Muscle of leg (tissue), 16 donors: ENCODE measurements at places on chromosomes 12 and 14. TPM values are rescaled to one million over a fixed set of nuclear protein-coding genes. Genes with fewer than 3 reads are reported as not detected.

DNA sequence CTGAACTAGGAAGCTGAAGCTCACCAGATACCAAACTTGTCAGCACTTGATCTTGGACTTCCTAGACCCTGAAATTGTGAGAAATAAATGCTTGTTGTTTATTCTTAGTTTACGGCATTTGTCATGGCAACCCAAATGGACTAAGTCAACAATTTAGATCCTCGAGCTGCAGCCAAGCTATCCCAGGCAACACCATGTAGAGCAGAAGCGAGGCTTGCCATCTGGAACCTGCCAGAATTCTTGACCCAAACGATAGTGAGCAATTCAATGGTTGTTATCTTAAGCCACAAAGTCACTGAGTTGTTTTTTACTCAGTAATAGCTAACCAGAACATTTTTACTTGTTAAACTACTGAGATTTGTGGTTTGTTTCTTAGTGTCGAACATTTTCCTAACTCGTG, 458.5 kb upstream of the FLRT2 start:
- H3K4me1 ChIP-seq = no peaks in the 10 kb centered on the region
- DNase-seq = peak; percentile 7
- no peak overlapping the region for H3K4me3 ChIP-seq

GRCh38 chr14:100822013-100822412, 3.9 kb upstream of the MEG3 start:
- H3K4me3 ChIP-seq = no peak overlapping the region
- no peaks in the 10 kb centered on the region for H3K27me3 ChIP-seq
- peaks cover 72% of the 10 kb centered on the region for H3K4me1 ChIP-seq
- peak; percentile 85 for DNase-seq

GRCh38 chr12:111412007-111412829, 6.5 kb downstream of the SH2B3 start:
- no peak overlapping the region for H3K4me3 ChIP-seq
- peaks cover 59% of the 10 kb centered on the region for H3K4me1 ChIP-seq
- DNase-seq = no peak
- no peaks in the 10 kb centered on the region for H3K27me3 ChIP-seq
- no peaks in the 10 kb centered on the region for H3K36me3 ChIP-seq

- no peaks in the 10 kb centered on the region for H3K4me1 ChIP-seq
- H3K4me3 ChIP-seq = no peak overlapping the region
- no peak overlapping the region for H3K27ac ChIP-seq
- H3K36me3 ChIP-seq = peaks cover 55% of the 10 kb centered on the region
- no peaks in the 10 kb centered on the region for H3K27me3 ChIP-seq
These were observed 83.4 kb downstream of the PLEKHG3 start for GRCh38 chr14:64787619-64788018.

GRCh38 chr12:1638203-1638602, 9.2 kb downstream of the WNT5B start:
- DNase-seq = peak; percentile 89
- no peak overlapping the region for H3K4me3 ChIP-seq
- H3K27me3 ChIP-seq = peaks cover 2% of the 10 kb centered on the region
- H3K4me1 ChIP-seq = peaks cover 10% of the 10 kb centered on the region
- peaks cover 37% of the 10 kb centered on the region for H3K36me3 ChIP-seq

- H3K4me1 ChIP-seq = peaks cover 17% of the 10 kb centered on the region
- no peak for DNase-seq
- peaks cover 4% of the 10 kb centered on the region for H3K36me3 ChIP-seq
- H3K4me3 ChIP-seq = no peak overlapping the region
- H3K27ac ChIP-seq = no peak overlapping the region
These were observed 46.7 kb downstream of the ERH start for GRCh38 chr14:69351385-69351784.

DNA sequence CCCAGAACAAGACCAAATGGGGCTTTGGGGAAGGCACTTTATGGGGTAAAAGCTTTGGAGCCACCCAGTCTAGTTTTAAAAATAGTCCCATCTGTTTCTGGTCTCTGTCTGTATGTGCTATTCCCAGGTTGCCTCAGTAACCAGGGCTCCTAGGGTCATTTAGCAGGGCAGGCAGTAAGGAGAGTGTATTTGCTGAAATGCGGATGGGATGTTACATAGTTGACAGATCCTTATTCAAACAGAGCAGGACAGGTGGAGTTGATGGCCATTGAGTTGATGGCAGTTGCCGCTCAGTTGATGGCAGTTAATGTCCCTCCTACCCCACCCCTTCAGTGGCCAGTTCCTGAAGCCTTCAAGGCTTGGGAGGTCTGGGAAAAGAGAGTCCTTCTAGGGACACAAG, 4.6 kb downstream of the ZC3H10 start:
- H3K4me3 ChIP-seq = no peak overlapping the region
- H3K27ac ChIP-seq = peak overlapping the region; percentile 54
- peaks cover 35% of the 10 kb centered on the region for H3K36me3 ChIP-seq
- peaks cover 60% of the 10 kb centered on the region for H3K4me1 ChIP-seq
- H3K27me3 ChIP-seq = no peaks in the 10 kb centered on the region

DNA sequence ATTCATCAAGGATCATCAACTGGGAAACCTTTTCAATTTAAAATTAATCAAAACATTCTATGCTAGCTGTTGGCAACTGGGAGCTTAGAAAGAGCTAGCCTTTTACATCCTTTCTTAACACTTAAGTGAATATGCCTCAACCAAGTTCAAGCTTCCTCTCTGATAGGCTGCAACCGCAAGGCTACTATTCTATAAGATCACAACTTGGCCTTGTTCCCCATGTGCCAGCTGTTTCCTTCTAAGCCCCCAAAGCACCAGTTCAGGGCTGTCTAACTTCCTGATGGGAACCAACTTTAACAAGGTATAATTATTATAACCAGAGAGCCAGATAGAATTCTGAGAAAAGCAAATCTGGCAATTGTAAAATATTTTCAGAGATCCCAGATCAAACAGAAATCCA, 37.0 kb downstream of the KCNC2 start:
- peak; percentile 17 for DNase-seq
- H3K27ac ChIP-seq = no peak overlapping the region
- no peak overlapping the region for H3K4me3 ChIP-seq
- H3K36me3 ChIP-seq = no peaks in the 10 kb centered on the region
- H3K27me3 ChIP-seq = no peaks in the 10 kb centered on the region

- no peak overlapping the region for H3K27ac ChIP-seq
- no peaks in the 10 kb centered on the region for H3K4me1 ChIP-seq
- H3K27me3 ChIP-seq = no peaks in the 10 kb centered on the region
- no peaks in the 10 kb centered on the region for H3K36me3 ChIP-seq
These were observed 225.0 kb upstream of the DDHD1 start for GRCh38 chr14:53378142-53378541.

DNA sequence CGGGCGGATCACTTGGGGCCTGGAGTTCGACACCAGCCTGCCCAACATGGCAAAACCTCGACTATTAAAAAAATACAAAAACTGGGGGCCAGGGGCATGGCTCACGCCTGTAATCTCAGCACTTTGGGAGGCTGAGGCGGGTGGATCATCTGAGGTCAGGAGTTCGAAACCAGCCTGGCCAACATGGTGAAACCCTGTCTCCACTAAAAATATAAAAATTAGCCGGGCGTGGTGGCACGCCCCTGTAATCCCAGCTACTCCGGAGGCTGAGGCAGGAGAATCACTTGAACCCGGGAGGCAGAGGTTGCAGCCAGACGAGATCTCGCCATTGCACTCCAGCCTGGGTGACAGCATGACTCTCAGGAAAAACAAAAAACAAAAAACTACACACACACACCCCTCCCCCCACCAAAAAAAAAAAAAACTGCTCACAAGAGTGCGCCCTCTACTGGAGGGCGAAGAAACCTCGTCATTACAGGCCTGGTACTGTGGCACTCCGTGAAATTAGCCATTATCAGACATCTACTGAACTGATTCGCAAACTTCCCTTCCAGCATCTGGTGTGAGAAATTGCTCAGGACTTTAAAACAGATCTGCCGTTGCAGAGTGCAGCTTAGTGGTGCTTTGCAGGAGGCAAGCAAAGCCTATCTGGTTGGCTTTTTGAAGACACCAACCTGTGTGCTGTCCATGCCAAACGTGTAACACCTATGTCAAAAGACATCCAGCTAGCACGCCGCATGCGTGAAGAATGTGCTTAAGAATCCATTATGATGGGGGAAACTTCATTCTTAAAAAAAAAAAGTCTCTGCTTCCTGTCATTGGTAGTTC, 7.7 kb downstream of the PPP1R3E start:
- H3K27me3 ChIP-seq = peaks cover 9% of the 10 kb centered on the region
- H3K4me3 ChIP-seq = no peak overlapping the region
- H3K27ac ChIP-seq = no peak overlapping the region

DNA sequence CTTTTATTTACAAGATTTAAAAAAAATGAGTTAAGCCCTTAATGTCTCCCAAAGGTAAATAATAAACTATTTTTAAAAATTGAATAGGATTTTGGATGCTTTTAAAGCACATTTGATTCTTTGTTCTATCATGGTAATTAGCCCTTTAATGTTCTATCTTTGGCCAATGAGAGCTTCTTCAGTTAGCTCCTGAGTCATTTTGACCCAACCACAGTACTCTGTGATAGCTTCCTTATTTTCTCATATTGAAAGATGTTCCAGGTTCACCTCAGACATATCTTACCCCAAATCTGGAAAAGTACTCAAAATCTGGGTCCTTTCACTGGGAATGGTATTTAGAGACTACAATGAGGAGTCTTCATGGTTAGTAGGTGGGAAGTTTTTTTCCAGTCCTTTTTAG, 98.0 kb downstream of the MYRFL start:
- H3K27ac ChIP-seq = no peak overlapping the region
- H3K4me3 ChIP-seq = no peak overlapping the region
- peaks cover 6% of the 10 kb centered on the region for H3K4me1 ChIP-seq
- H3K36me3 ChIP-seq = no peaks in the 10 kb centered on the region
- no peak for DNase-seq

Gene PKP2
- total RNA-seq = 3.1 TPM

Gene KRT86
- total RNA-seq = 0.04 TPM

GRCh38 chr14:74583689-74584434, 28.2 kb downstream of the LTBP2 start:
- H3K27ac ChIP-seq = peak overlapping the region; percentile 65
- peaks cover 47% of the 10 kb centered on the region for H3K4me1 ChIP-seq
- no peaks in the 10 kb centered on the region for H3K36me3 ChIP-seq
- no peak for DNase-seq
- peaks cover 9% of the 10 kb centered on the region for H3K27me3 ChIP-seq

DNA sequence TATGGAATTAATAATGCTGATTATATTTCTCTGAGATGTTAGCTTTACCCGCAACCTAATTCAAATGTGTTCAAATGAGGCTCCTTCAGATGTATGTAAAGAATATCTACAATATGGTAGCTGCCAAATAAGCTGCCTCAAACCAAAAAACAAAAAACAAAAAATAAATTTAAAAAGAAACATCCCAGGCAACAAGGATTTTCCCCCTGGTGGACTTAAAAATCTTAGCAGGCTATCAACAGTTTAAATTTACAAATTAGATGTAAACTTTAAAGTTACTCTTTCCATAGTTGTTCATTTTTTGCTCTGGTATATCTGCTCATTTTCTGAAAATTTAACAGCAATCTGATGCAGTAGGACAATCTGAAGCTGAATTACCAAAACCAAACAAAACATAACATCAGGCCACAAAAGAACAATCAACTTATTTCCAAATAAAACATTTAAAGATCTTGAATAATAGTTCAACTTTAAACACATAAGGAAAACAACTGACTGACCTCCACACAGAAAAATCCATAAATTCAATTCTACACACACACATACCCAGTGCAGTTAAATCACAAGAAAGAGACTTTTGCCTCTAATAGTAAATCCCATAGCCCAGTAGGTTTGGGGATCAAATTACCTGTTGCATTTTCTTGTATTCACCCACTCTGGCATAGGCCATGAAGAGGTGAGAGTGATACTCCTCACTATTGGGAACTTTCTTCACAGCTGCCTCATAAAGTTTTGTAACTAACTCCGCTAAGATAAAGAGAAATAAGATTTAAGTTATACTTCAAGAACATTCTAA, 21.3 kb downstream of the NAA25 start:
- H3K27me3 ChIP-seq = no peaks in the 10 kb centered on the region
- peaks cover 43% of the 10 kb centered on the region for H3K36me3 ChIP-seq
- no peak overlapping the region for H3K4me3 ChIP-seq
- no peaks in the 10 kb centered on the region for H3K4me1 ChIP-seq
- no peak overlapping the region for H3K27ac ChIP-seq

Gene NRXN3
- total RNA-seq = 0.49 TPM

Gene POU6F1
- total RNA-seq = 4.6 TPM

DNA sequence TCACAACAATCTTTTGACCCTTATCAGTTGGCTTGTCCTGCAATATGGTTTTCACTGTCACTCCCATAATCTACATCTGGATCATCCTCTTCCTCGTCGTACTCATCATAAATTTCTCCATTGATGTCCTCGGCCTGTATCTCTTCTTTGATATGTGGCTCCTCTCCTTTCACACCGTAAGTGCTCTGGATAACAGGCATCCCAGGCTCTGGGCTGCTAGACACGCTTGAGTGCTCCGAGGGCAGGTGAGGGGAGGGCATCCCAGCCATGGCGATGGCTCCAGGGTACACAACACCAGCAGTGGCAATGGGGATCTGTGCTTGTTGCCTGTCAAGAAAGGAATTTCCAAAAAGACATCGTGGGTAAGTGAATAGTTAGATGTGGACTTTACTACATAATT, 415.3 kb downstream of the SOX5 start:
- no peak overlapping the region for H3K27ac ChIP-seq
- H3K27me3 ChIP-seq = no peaks in the 10 kb centered on the region
- H3K4me1 ChIP-seq = no peaks in the 10 kb centered on the region
- no peak overlapping the region for H3K4me3 ChIP-seq

DNA sequence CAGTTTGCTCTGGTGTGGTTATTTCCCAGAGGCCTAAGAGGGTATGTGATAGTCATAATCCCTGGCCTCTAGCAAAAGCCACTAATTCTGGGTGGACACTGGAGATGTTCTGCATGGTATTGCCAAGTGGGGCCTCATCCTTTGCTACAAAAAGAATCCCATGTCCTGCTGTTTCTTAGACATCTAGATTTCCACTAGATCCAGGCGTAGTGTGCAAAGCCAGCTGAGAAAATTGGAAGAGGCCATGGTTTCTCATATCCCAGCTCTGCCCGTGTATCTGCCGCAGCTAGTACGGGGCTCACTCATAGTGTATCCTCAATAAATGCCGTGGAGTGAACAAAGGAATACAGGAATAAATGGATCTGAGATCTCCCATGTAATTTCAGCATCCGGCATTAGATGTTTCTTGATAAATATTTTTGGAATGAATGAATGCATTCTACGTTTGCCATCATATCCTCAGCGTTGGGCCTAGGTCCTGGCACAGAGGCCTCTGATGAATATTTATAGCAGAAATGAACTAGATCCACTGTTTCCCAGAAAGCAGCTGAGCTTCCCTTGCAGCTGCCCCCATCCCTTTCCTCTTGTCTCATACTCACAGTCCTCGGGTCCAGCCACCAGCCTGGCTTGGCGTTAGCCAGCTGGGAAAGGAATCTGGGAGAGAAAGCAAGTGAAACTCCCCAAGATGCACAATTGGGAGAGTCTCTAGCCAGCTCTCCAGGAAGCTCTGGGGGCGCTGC, 76.3 kb upstream of the NOS1 start:
- no peak overlapping the region for H3K4me3 ChIP-seq
- DNase-seq = peak; percentile 67
- peaks cover 2% of the 10 kb centered on the region for H3K27me3 ChIP-seq
- no peaks in the 10 kb centered on the region for H3K36me3 ChIP-seq

Gene STYX
- 9.1 TPM for total RNA-seq

GRCh38 chr14:96783043-96783914, 13.9 kb upstream of the VRK1 start:
- no peak overlapping the region for H3K4me3 ChIP-seq
- H3K36me3 ChIP-seq = no peaks in the 10 kb centered on the region
- H3K27ac ChIP-seq = no peak overlapping the region
